ENCODE measurements at places on chromosomes 7 and 10.

DNA sequence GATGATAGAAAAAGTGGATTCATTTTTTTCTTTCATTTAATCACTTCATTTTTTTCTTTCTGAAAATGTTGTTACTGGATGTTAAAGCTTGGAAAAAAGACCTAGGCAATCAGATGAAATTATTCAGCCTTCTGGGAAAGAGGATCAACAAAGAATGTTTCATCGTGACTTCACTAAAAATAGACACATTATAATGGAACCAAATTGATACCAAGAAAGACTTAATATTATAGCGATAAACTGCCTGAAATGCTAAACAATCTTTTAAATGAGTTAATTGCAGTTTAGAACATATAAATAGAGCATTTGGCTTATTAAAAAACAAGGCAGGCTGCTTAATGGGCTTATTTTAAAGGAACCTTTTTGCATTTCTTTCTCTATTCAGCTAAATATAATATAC, 25.6 kb upstream of the TMEM229A start:
- no peak for DNase-seq

DNA sequence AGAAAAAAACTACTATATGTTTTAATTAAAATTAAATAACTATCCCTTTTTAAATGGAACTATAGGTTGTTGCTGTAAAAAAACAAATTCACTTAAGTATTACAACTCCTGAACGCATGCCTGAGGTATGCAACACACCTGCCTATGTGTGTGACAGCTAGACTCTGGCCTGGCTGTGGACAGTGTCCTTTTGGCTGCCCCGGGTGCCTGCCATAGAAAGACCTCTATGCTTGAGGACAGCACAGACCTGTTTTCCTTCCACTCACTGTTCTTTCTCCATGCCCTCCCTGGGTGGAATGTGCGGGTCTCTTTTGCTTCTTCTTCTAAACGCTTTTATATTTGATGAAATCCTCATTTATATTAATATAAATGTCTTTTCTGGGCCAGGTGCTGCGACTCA, 6.5 kb upstream of the PPIA start:
- no peak for DNase-seq

GRCh38 chr10:118742782-118743181, 12.0 kb downstream of the CACUL1 start:
- DNase-seq: no peak

- no peak for DNase-seq
Measured at GRCh38 chr7:111192614-111193413, 101.9 kb downstream of the LRRN3 start.

- DNase-seq: no peak
Measured at GRCh38 chr7:94352887-94353286, 41.8 kb upstream of the COL1A2 start.

DNA sequence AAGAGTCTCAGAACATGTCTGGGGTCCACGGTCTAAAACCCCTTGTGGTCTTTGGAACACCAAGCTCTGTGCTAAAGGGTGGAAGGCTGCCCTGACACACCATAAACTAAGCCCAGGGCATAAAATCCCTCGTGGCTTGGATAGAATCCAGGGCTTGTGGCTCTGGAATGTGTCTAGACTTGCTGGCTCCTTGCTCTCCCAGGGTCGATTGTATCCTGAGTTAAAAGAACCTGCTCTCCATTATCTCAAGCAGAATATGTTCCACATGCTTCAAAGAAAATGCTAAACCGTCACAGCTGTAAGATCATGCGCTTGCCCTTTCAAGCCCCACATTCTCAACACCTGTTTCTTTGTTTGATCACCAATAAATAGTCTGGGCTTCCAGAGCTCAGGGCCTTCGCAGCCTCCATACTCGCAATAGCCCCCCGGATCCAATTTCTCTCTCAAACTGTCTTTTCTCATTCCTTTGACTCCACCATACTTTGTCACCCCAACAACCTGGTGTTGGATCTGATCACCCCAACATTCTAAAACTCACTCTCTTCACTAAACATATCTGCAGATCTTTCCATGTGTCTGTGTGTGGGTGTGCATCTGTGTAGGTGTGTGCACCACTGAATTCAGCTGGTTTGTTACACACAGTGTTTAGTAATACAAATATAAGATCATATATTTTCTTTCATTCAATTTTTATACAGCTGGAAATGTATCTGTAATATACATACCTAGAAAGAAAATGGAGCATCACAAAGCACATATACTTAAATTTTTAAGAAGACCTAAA, 238.5 kb downstream of the ZMYND11 start:
- DNase-seq: no peak

GRCh38 chr10:126930883-126931503, 25.8 kb downstream of the DOCK1 start:
- DNase-seq: no peak

- no peak for DNase-seq
Measured at GRCh38 chr7:26180792-26181198, 19.8 kb downstream of the HNRNPA2B1 start.

GRCh38 chr10:110651044-110651958, 7.2 kb downstream of the RBM20 start:
- DNase-seq: no peak

- DNase-seq: no peak
Measured at GRCh38 chr7:127208351-127208750, 44.4 kb downstream of the GRM8 start.

DNA sequence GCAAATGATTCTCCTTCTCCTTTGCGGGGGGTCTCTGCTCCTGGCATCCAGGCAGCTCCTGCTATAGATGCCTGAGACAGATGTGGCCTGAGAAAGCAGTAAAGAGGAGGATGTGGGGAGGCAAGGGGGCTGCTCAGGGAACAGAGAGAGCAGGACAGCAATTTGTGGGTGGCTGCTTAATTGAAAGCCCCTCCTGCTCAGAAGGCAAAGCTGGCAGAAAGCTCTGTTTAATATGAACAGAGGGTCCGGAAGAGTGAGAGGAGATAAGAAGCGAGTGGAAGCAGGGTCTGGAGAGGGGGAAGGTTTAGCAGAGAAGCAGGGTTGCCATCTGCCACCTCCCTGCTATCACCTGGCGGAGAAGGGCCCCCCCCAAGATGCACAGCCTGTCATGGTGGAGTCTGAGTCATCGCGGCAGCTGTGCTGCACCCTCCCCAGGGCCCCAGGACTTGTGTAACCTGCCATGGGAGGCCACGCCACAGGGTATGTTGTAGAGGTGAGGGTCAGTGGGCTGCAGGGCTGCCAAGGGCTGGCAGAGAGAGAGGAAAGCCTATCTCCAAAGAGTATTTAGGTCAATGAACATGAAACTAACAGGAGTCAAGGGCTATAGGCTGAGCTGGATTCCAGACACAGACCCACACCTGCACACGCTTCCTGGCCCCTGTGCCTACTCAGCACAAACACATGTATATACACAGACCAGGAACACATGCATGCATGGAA, 1109.8 kb upstream of the AUTS2 start:
- no peak for DNase-seq

DNA sequence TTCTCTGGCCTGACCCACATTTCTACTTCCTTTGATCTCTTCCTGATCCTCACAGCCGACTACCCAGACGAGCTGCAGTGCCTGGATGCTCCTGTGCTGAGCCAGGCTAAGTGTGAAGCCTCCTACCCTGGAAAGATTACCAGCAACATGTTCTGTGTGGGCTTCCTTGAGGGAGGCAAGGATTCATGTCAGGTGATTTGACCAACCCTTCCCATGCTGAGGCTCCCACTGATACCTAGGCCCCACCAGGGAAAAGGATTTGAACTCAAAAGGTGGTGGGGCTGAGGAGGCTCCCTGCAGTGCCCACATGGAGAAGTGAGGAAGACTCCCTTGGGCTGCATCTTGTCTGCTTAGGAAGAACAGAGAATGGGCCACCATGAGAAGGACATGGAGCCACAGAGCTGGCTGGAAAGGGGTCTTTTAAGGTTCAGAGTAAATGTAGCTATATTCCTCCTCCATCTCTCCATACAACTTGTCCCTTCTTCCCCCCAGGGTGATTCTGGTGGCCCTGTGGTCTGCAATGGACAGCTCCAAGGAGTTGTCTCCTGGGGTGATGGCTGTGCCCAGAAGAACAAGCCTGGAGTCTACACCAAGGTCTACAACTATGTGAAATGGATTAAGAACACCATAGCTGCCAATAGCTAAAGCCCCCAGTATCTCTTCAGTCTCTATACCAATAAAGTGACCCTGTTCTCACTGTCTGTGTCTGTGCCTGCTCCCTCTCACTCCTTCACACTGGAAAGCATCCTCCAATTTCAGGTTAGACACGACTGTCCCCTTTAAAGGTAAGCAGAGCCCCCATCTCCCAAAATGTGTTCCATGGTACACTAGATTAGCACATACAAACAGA, 3.3 kb downstream of the PRSS1 start:
- DNase-seq: no peak

DNA sequence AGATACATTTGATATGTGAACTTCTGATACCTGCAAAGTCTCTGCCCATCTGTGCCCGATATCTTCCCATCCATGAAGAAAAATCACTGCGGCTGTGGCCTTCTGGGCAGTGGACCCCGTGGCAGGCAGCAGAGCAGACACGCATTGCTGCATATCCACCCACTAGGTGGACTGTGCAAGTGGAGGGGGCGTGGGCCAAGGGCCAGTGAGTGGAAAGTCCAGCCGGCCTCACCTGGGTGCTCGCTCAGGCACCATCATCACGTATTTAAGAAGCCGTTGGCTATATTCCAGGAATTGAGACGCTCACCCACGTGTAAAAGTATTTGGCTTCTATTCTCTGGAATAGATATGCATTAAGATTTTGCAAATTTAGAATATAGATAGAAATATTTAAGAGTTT, 30.8 kb upstream of the SLC13A1 start:
- no peak for DNase-seq

DNA sequence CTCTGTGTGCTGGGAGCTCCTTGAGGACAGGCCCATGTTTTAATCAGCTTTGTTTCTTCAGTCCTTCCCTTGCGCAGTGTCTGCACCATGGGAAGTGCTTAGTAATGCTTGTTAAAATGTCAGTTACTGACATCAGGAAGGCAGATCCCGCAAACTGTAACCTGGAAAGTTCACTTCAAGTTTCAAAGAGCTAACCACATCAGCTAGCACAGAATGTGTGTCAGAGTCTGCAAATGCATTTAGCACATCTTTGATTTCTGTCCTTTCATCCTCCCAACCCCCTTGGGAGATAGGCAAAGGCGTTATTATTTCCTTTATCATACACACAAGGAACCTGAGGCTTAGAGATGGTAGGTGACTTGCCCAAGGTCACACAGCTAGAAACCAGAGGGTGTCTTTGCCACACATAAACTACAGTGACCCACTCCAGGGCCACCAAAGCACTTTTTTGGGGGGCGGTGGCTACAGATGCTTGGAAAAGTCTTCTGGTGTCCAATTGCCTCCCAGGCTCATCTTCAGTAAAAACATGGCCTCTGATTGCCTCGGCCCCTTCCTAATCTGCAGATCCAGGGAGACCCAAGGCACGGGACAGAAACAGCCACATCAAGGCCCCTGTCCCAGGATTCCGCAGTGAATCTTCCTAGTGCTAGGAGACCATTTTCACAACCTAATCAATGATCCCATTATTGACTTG, 116.2 kb upstream of the GPR26 start:
- no peak for DNase-seq

GRCh38 chr10:11207560-11207844, 189.8 kb downstream of the CELF2 start:
- DNase-seq: no peak

DNA sequence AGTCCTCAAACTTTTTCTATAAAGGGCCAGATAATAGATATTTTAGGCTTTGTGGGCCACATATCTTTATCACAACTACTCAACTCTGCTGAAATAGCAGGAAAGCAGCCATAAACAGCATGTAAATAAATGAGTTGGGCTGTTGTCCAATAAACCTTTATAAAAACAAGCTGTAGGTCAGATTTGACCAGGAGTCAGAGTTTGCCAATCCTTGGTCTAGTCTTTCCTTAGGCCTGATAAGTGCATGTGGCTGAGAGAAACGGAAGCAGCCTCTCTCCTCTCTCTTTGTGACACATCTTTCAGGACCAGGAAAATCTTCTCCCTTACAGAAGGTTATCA, 724.5 kb downstream of the GRID1 start:
- DNase-seq: no peak

DNA sequence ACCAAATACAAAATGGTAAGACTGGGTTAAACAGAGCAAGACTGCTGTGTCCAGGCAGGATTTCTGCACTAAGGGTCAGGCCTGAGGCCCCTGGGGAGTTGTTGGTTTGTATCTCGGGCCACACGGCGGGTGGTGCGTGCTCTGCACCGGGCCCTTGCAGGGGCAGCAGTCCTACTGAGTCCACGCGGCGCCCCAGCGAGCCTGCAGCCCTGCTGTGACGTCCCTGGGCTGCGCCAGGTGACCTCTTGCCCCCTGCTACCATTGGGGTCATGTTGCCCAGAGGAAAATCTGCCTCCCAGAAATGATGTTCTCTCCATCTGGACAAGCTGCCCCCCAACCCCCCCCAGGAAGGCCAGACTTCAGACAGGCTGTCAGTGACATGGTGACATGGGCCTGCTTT, 281.5 kb downstream of the CELF2 start:
- DNase-seq: no peak

- DNase-seq: no peak
Measured at GRCh38 chr7:26155531-26156375, 3.8 kb downstream of the NFE2L3 start.

- no peak for DNase-seq
Measured at GRCh38 chr7:50554431-50555322, 10.5 kb downstream of the DDC start.

GRCh38 chr10:5999440-6000165, 22.3 kb upstream of the IL15RA start:
- no peak for DNase-seq

- no peak for DNase-seq
Measured at GRCh38 chr7:123537026-123537642, 2.7 kb upstream of the IQUB start.

- DNase-seq: no peak
Measured at GRCh38 chr10:7389844-7390243, 21.0 kb downstream of the SFMBT2 start.

GRCh38 chr10:619710-620109, 69.8 kb downstream of the DIP2C start:
- no peak for DNase-seq

DNA sequence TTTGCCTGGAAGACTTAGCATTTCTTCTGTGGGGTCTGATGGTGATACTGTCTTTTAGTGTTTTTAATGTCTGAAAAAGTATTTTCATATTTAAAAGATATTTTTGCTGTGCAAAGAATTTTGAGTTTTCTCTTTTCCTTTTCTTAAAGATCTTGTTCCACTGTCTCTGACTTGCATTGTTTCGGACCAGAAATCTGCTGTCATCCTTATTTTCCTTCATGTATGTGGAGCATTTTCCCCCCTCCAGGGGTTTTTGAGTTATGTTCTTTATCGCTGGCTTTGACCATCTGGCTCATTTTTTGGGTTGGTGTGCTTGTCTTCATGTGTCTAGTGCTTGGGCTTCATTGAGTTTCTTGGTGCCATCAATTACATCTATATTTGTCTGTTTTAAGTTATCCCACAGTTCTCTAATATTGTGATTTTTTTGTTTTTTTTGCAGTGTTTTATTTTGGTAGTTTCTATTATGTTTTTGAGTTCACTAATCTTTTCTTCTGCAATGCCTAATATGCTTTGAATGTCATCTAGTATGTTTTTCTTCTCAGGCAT, 119.9 kb downstream of the MGMT start:
- DNase-seq: no peak
